ENCODE measurements at places on chromosomes 7 and 10.
A peak's percentile ranks its signal among the peaks of the same experiment; 100 is the strongest.

DNA sequence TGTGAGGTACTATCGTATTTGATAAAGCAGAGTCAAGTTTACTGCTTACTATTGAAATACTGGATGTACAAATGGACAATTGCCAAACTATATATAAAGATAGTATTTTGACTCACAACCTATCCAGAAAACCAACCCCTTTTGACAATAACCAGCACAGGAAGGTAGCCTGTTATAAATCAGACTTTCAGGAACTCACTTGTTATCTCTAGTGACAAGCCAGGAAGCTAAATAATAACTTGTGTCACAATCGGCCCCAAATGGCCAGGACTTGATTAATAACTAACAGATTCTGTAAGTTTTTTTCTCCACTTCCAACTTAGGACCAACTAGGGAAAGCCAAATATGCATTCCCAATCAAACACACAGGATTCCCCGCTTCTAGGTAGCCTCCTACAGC lies 38.8 kb upstream of the SLC35G1 start:
- DNase-seq: no peak

- no peak for DNase-seq
These were observed 40.2 kb downstream of the COA1 start for GRCh38 chr7:43689115-43689514.

DNA sequence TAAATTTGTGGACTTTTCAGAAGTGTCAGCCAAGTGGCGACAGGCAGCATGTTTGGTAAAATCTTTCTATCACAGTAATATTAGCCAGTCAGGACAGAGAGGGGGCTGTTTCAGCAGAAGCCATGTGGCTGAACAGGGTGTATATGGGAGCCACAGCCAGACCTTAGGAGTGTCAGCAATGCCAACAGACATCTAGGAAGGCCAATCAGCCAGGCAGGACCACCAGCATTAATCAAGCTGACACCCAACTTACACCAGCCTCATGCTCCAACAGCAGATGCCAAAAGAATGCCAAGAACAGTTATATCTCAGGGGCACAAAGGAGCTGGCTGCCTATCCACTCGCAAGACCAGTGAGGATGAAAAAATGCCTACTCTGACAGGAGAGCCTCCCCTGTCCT lies 54.8 kb downstream of the RAPGEF5 start:
- no peak for DNase-seq

GRCh38 chr7:115552766-115553165 lies 477.8 kb downstream of the TFEC start:
- DNase-seq: no peak

GRCh38 chr7:127705461-127705959 lies 53.5 kb downstream of the SND1 start:
- no peak for DNase-seq

DNA sequence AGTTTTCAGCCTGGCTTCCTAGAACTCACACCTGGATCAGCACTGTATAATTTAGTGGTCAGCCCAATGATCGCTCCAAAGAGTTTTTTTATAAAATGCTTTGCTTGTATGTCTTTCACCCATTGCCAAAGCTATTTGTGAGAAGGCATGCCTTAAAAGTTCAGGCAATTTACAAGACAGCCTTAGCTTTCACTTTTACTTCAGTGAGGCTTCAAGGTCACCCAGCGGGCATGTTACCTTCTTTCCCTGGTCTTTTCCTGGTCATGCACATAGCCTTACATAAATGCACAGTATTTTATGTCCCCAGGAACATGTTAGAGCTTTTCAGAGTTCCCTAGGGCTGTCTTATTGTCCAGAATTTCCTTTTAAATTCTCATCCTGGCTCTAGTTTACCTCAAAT lies 179.9 kb upstream of the TMEM72 start:
- no peak for DNase-seq

GRCh38 chr7:35384761-35385700 lies 131.1 kb upstream of the TBX20 start:
- DNase-seq: no peak

- DNase-seq: no peak
These were observed 81.0 kb upstream of the PFKP start for GRCh38 chr10:2986391-2986801.

DNA sequence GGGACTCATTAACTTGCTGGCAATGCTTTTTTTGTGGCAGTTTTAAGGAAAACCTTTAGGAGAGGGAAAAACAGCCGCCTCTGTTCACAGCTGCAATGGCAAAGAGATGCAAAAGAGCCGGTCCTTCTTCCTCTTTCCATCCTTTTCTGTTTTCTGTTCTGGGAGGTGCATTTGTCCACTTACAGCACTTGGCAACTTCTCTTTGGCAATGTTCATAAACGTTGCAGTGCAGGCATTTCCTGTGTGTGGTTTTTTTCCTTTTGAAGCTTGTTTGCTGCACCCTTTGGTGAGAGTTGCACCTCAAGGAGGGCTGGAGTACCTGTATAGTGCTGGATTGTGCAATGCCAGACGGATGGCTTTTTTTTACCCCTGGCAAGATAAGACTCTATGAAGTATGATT lies 53.9 kb upstream of the HABP2 start:
- DNase-seq: no peak

- peak; percentile 18 for DNase-seq
These were observed 56.6 kb downstream of the GSDME start for GRCh38 chr7:24700521-24701260.

DNA sequence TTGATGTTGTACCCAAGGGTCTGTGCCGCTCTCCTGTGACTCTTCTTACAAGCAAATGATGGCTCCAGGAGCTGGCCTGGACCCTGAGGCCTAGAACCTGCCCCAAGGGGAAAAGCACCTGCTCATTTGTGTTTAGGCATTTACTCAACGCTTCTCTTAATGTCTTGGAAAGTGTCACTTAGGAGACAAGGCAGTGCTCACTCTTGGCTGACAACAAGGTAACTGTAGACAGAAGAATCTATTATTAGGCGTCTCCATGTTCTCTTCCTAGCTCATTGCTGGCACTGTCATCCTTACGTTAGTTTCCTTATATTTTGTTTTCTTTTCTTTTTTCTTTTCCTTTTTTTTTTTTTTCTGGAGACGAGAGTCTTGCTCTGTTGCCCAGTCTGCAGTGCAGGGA lies 38.1 kb upstream of the SUN1 start:
- DNase-seq: no peak

DNA sequence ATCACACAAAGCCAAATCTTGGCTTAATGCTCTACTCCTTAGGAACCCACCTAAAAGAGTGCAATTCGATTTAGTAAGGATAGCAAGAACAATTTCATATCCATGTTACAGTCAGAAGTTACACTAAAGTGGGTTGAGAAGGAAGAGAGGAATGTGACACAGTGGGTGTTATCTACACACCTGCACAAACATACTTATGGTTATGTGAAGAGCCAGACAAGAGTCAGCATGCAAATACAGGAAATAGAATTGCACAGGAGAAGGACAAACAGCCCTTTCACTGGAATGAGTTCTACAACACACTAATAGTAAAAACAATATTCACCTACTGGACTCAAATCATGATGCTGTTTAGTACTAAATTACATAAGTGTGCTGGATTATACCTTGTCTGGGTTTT lies 262.8 kb downstream of the DGKB start:
- DNase-seq: no peak

GRCh38 chr10:117539361-117539773 lies 3.2 kb upstream of the EMX2 start:
- no peak for DNase-seq

DNA sequence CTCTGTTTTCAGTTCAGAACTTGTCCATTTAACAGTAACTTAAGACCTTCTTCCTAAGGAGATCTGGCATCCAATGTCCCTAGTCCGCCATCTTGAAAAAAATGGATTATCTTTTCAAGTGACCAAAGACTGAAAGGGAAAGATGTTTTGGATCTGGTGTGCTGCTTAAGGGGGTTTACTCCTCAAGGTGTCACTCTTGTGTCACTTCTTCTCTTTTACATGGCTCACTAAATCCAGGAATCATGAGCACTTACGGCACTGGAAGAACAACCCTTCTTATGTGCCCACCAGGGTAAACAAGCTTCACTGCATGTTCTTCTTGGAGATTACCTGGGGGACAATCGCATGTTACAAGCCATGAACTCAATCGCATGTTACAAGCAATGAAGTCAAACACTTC lies 43.7 kb downstream of the ANXA8 start:
- no peak for DNase-seq

GRCh38 chr7:131501930-131502685 lies 54.3 kb downstream of the PODXL start:
- DNase-seq: no peak

DNA sequence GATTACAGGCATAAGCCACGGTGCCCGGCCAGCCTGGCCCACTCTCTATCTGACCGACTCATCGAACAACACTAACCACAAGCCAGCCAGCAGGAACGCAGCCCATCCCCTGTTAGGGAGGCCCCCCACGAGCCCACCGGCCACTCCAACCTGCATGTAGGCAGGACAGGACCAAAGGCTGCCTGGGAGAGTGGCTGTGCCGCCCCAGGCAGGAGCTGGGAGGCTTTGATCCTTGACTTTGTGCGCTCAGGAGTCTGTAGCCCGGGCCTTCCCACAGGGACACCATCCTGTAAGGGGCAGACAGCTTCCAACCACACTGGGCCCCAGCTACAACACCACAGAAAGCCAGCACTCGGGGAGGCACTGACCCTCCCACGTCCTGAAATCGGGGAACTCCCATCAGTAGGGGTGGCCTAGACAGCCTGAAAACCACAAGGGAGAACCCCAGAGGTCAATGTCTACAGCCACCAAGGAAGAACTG lies 29.4 kb downstream of the GRID1 start:
- DNase-seq: no peak

- peak; percentile 69 for DNase-seq
These were observed 54.1 kb upstream of the CYP26C1 start for GRCh38 chr10:93006435-93007039.

GRCh38 chr10:95236068-95236903 lies 42.2 kb downstream of the ACSM6 start:
- DNase-seq: peak; percentile 54

DNA sequence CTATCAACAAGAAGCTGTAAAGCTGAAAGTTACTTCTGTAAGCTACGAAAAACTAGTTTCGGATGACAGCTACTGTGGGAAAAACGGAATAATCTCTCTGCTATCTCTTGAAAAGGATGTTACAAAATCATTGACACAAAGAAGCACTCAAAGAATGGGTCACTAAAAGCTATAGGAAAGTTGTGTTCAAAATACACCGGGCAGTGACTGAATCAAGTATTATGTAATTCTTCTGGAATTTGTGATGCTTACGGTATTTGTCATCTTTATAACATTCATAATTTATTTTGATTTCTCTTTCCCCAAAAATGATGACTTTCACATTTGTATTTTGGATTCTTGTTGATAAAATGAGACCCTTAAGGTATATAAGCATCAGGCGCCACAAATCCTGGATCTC lies 112.1 kb upstream of the KLF6 start:
- peak; percentile 75 for DNase-seq

DNA sequence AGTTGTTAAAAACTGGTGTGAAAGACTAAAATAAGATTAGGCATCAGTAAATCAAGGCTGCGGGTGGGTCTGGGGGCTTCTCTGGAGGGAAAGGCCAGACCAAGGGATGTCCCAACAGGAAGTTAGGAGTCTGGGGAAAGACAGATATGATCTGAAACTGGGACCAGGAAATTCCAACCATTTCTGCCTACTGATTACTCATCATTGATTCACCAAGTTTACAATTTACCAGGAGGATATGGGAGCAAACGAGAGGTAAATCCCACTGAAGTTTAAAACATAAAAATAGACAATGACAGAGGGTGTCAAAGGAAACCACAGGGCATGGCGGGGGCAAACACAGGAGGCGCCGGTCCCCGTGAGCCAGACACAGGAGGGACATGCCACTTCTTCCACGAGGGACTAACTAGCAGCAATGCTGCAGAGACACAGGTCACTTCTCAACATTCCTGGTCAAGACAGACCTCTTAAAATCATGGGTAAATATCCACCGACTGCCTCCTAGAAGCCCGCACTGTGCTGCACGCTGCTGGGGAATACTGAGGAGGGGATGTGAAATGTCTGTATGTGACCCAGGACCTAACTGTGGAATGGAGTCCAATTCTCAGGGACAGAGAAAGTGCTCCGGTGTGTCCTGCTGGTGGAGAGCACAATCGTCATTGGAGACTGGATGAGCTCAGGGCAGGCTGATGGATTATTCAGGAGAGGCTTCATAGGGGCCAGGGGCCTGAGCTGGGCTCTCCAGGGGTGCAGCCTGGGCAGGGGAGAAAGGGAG lies 153.4 kb upstream of the KLF14 start:
- peak; percentile 86 for DNase-seq

DNA sequence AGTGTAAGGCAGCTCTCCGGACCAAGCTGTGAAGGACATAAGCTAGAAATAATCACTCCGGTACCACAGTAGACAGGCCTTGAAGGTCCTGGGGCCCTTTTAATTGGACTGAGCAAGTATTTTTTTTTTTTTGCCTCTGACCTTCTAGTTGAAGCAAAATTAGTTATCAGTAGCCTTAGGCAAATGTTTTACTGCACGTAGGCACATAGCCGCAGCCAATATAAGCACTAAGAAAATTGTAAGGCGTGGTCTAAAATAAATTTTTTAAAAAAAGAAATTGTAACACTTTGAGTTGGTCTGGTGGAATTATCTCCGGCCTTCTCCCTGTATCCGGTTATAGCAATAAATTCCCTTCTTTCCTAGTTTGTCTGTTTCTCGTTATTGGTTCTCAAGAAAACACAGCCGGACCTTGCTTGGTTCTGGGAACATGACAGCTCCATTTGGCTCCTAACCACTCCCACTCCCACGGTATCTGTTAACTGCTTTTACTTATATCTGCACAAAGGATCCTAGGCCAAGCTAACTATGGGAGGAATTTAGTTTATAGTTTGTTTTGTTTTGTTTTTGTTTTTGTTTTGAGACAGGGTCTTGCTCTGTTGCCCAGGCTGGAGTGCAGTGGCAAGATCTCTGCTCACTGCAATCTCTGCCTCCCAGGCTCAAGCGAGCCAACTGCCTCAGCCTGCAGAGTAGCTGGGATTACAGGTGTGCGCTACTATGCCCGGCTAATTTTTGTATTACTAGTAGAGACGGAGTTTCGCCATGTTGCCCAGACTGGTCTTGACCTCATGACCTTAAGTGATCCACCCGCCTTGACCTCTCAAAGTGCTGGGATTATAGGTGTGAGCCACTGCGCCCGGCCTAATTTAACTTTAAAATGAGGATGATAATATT lies 124.4 kb upstream of the KIF5B start:
- DNase-seq: no peak

- DNase-seq: peak; percentile 18
These were observed 36.6 kb upstream of the SRGN start for GRCh38 chr10:69051303-69051702.
